Cerebellar cortex (tissue), 1 donor: ENCODE measurements at places on chromosomes 5 and 9.
A peak's percentile ranks its signal among the peaks of the same experiment; 100 is the strongest.

DNA sequence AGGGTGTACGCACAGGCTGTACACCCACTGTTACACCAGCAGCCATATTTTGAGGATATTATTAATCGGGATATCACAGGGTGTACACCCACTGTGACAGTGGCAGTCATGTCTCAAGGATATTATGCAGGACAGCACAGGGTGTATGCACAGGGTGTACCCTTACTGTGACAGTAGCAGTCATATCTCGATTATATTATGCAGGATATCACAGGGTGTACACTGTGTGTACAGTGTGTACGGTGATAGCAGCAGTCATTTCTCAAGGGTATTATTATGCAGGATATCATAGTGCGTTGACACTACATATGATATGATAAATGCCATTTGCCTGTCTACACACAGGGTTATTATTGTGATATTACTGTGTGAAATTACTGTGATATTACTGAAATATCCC, 80.5 kb upstream of the SLC25A48 start:
- DNase-seq = no peak

DNA sequence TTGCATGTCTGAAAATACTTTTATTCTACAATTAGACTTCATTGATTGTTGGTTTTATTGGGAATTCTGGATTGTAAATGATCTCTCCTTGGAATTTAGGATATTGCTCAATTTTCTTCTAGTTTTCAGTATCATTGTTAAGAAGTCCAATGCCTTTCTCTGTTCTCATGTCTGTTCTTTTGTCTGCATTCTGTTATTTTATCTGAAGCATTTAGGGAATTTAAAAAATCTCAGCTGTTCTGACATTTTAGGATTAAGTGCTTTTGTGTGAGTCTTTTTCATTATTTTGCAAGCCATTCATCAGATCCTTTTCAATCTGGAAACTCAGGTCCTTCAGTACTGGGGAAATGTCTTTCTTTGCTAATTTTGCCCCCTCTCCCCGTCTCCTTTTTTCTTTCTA, 4.4 kb upstream of the FER start:
- DNase-seq = no peak

GRCh38 chr5:147327905-147328304, 93.1 kb downstream of the STK32A start:
- DNase-seq = no peak

- DNase-seq = no peak
Measured at GRCh38 chr5:88090506-88090905, 178.1 kb downstream of the TMEM161B start.

- DNase-seq = no peak
Measured at GRCh38 chr5:73390972-73391371, 57.6 kb downstream of the FOXD1 start.

DNA sequence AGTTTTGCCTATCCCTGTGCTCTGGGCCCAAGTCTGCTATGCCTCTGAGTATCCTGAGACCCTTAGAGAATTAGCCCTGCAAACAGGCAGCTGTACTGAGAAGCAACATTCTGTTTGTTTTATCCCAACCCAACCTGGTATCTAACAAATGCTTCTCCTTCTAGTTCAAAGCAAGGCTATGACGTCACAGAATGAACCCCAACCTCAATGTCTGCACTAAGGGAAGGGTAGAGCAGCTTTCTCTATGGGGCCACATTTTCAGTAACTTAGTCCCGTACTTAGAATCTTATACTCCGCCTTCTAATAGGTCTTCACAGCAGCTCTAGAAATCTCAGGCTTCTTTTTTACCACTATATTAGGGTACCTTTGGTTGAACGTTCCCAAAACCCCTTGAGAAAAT, 169.6 kb downstream of the TSSK1B start:
- DNase-seq = no peak

DNA sequence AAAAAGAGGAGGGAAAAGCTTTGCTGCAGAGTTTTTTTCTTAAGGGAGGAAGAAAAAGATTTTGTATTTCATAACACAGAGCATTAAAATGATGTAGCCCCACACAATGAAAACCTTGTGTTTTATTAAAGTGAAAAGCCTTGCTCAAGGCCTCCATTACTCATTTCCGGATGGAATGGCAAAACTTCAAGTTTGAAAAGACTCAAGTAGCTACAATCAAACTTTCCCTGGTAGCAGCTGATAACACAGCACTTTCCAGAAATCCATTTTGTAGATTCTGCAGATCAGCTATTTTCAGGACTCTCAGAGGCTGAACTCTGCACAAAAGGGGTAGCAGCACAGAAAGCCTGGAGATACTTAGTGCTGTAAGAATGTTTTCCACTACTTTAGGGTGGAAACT, 374.8 kb downstream of the NFIB start:
- no peak for DNase-seq

- DNase-seq = peak; percentile 2
Measured at GRCh38 chr9:90834828-90835595, 33.4 kb downstream of the SYK start.

- no peak for DNase-seq
Measured at GRCh38 chr5:96259151-96259772, 173.8 kb downstream of the PCSK1 start.

DNA sequence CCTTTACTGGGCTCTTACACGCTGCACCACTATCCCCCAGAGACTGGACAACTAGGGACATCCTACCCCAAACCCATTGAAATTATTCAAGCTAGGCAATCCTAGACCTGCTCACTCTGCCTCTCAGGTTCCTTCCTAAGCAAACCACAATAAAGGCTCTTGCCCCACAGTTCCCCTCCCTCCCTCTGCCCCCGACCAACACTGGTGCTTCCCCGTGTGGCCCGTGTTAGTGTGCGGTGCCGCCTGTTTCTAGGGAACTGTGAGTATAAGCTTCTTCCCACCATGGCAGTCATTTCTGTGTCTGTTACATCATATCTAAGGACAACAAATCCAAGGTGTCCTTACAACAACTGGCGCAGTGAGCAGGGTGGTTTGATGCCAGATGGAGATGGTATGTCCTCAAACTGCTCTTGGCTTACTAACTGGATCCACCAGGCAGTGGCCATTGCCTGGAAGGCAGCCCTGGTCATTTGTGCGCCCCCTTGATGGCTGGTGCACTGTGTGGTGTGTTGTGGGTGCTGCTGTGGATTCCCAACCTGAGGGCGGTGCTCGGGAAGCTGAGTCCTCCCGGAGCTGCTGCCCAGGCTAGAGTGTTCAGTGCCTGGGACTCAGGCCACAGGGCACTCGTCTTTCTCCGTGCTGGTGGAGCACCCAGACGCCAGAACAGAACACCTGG, 8.4 kb upstream of the MXD3 start:
- DNase-seq = no peak

DNA sequence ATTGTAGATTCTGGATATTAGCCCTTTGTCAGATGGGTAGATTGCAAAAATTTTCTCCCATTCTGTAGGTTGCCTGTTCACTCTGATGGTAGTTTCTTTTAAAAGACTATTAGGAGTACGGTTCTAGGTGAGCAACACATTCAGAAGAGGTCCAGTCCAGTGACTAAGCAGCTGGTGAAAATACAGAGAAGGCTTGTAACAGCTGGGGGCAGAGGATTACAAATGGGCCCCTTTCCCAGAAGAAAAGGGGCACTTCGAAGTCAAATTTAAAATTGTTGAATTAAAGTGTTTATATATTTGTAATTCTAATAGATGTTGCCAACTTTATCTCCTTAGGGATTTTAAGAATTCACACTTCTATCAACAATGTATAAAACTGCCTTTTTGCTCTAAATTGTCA, 720.5 kb downstream of the TLE4 start:
- DNase-seq = no peak

- no peak for DNase-seq
Measured at GRCh38 chr5:140205952-140206351, 31.0 kb downstream of the CYSTM1 start.

DNA sequence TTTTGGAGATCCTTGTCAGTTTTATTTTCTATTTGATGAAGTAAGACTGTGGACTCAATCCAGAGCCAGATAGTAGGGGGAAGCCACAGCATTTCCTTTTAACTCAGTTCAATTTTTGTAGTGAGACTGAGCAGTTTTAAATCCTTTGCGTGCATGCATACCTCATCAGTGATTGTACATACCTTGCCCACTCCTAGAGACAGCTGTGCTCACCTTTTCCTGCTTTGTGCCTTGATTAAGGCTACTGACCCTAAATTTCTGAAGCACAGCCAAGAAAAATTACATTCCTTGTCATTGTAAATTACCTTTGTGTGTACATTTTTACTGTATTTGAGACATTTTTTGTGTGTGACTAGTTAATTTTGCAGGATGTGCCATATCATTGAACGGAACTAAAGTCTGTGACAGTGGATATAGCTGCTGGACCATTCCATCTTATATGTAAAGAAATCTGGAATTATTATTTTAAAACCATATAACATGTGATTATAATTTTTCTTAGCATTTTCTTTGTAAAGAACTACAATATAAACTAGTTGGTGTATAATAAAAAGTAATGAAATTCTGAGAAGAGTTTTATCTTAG, 17.8 kb downstream of the DIMT1 start:
- no peak for DNase-seq

GRCh38 chr5:120345947-120346346, 118.2 kb upstream of the PRR16 start:
- no peak for DNase-seq

GRCh38 chr9:107742531-107743309, 253.2 kb upstream of the KLF4 start:
- no peak for DNase-seq
